Renal cortical epithelial cell (primary cell): ENCODE measurements at places on chromosomes 7 and 10. TPM values are rescaled to one million over a fixed set of nuclear protein-coding genes. Genes with fewer than 3 reads are reported as not detected.

The UPK3B gene
- total RNA-seq: 0.15 TPM in 1 of 2 replicates, not detected in the other

The IFRD1 gene
- 42.2 and 51.1 TPM in 2 replicates for total RNA-seq

The UCMA gene
- not detected in 2 replicates for total RNA-seq

The TCERG1L gene
- total RNA-seq: not detected in 2 replicates

The ZNF680 gene
- total RNA-seq: 14.9 and 24.6 TPM in 2 replicates

The PRR15 gene
- total RNA-seq: 10.6 and 11.2 TPM in 2 replicates
